ENCODE measurements at places on chromosomes 13 and 19.
A peak's percentile ranks its signal among the peaks of the same experiment; 100 is the strongest.

DNA sequence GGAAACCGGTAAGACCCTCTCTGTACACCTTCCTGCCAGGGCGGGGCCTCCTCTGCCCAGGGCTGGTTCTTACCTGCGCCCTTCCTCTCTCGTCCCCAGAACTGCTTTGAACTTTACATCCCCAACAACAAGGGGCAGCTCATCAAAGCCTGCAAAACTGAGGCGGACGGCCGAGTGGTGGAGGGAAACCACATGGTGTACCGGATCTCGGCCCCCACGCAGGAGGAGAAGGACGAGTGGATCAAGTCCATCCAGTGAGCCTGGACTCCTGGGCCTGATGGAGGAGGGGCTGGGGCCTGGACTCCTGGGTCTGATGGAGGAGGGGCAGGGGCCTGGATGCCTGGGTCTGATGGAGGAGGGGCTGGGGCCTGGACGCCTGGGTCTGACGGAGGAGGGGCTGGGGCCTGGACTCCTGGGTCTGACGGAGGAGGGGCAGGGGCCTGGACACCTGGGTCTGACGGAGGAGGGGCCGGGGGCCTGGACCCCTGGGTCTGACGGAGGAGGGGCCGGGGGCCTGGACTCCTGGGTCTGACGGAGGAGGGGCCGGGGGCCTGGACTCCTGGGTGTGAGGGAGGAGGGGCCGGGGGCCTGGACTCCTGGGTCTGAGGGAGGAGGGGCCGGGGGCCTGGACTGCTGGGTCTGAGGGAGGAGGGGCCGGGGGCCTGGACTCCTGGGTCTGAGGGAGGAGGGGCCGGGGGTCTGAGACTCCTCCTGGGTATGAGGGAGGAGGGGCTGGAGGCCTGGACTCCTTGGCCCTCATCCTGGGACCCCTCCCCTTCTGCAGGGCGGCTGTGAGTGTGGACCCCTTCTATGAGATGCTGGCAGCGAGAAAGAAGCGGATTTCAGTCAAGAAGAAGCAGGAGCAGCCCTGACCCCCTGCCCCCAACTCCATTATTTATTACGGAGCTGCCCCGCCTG lies 9.4 kb downstream of the CYTH2 start:
- no peak for DNase-seq

DNA sequence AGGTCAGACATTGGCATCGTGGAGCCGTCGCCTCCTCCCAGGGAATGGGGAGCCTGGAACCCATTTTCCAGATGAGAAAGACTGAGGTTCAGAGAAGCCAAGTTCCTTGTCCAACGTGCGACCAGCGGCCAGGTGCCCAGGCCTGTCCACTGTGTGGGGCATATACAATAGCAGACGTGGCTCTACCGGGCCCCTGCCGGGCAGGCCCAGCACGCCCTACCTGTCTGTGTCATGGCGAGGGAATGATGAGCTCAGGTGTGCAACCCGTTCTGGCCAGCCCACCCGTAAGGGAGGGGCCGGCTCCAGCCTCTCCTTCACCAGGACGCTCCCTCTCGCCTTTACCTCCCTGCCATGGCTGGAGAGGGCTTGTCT lies 837 bp downstream of the GNA15 start:
- DNase-seq, result no peak

GRCh38 chr13:49620170-49620621 lies 8.1 kb upstream of the ARL11 start:
- DNase-seq, result no peak

GRCh38 chr13:73288596-73288995 lies 229.8 kb downstream of the KLF5 start:
- no peak for DNase-seq

DNA sequence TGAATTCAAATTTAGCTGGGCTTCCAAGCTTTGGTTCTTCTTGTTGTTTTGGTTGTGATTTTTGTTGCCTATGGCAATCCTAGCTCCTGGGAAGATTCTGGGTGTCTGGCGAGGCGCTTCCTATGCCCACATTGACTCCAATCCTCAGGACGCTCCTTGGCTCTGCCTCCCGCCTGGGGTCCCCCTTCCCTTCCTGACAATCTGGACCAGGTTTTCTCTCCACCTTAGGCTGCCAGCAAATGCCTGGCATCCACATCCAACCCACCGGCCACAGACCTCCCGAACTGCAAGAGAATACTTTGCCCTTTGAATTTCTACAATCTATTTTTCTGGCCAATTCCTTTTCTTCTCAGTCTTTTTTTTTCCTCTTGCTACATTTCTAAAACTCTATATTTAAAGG lies 186.9 kb upstream of the UBL3 start:
- no peak for DNase-seq

- DNase-seq, result no peak
These were observed 249.5 kb downstream of the DNAJC15 start for GRCh38 chr13:43272851-43273250.

- DNase-seq, result no peak
These were observed 20.4 kb downstream of the MISP start for GRCh38 chr19:771332-771785.

DNA sequence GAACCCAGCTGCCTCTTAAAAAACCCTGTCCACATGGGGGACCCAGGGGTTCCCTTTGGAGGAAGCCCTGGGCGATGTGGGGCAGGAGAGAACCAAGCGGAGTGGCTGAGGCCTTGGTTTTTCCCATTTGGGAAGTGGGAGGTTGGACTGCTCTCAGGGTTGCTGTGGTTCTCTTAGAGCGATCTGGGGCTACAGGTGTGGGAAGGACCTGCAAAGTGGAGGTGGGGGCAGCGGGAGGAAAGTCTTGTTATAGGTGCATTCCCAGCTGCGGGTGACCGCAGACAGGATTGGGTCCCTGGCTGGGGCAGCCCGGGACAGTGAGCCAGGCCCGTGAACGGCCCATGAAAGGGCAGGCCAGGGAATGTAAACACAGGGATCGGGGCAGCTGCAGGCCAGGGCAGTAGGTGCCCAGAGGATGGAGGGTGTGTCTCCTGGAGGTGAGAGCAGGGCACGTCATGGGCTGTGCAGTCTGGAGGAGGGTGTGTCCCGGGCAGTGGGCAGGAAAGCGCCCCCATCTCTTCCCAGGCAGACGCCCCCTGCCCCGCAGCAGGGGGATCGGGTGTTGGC lies 814 bp downstream of the SLC25A23 start:
- no peak for DNase-seq

- DNase-seq, result no peak
These were observed 180.5 kb upstream of the SLC10A2 start for GRCh38 chr13:103246581-103247200.

DNA sequence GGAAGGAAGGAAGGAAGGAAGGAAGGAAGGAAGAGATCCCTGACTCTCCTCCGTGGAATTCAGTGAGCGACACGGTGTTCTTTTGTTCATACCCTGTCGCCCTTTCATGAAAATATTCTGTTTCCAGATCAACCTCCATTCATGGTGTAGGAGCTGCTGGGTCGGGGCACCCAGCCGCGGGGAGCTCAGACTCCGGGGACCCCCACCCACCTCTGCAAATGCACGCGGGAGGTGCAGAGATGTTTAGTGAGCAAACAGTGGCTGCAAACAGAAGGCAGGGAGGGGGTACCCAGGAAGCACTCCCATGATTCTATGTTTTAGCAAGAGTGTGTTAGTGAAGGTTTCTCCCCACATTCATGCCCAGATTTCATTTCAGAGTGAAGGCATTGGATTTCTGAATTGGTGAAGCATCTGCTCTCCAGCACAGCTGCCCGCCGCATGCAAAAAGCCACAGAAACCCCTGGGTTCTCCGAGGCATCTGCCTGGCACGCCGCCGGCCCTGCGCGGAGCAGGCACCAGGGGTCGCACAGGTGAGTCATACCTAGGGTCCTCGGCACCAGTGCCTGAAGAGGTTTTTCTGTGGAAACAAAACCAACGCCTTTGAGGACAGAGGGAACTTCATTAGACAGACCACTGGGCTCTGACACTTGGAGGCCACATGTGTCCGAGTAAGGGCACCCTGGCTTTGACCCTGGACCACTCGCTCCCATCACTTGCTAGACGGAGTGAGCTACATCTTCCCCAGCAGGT lies 80.6 kb downstream of the ZNF557 start:
- DNase-seq, result no peak

DNA sequence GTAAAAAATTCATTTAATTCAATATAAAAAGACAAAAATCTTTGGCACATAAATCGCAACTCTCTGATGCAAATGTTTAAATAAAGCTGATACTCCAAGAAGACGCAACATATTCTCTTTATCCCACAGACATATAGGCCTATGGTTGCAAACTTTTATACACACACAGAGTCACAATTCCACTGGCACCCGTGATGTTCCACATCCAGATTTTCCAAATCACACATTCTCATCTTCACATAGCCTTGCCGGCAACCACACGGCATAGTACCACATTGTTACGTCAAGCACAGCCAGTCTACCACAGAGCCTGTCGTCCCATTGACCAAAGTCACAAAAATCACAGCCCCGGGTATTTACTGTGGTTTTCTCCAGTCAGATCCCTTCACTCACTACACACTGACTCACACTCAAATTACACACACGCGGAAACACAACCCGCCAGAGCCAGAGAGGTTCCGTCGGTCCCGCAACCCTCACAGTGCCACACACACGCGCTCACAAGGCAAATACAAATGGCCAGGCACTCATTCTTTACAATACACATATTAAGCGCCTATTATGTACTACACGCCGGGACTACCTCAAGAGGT lies 546 bp upstream of the ZNF546 start:
- no peak for DNase-seq

DNA sequence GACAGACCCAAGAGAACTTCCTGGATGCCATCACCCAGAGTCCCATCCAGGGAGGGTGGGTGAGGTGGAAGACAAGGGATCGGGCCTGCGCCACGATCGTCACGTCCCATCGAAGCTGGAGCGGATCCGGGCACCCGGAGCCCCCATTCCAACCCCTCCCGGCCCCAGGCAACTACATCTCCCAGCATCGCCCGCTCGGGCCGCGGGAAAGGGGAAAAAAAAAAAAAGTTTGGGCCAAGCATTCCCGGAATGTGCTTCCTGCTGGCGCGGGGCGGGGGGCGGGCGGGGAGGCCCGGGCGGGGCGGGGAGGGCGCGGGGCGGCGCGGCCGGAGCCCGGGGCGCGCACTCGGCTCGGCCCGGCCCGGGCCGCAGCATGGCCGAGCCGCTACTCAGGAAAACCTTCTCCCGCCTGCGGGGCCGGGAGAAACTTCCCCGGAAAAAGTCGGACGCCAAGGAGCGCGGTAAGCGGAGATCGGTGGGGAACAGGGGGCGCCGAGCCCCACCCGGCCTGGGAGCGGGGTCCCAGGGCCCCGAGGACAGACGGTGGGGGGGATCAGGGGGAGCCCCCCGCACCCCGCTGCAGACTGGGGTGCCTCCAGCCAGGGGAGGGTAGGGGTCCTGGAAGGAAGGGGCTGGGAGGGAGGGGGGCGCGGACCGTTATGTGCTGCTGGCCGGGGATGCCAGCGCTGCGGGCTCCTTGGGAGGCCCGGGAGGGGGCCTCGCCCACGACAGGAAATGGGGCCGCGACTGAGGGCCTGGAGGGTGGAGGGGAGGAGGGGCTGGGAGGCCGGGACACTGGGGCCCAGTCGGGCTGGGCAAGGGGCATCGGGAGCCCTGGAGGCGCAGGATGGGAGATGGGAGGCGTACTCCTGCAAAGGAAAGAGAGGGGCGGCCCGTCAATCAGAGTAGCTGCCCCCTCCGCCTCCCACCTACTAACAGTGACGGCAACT lies at the start of gene SYDE1:
Gene SYDE1 (plus strand): TSS at position 341 of the 950 bp plus-strand sequence. CDS start 33 bp downstream, at position 374.
- no peak for DNase-seq

GRCh38 chr19:35830986-35831385 lies 18.3 kb upstream of the PRODH2 start:
- DNase-seq, result no peak

DNA sequence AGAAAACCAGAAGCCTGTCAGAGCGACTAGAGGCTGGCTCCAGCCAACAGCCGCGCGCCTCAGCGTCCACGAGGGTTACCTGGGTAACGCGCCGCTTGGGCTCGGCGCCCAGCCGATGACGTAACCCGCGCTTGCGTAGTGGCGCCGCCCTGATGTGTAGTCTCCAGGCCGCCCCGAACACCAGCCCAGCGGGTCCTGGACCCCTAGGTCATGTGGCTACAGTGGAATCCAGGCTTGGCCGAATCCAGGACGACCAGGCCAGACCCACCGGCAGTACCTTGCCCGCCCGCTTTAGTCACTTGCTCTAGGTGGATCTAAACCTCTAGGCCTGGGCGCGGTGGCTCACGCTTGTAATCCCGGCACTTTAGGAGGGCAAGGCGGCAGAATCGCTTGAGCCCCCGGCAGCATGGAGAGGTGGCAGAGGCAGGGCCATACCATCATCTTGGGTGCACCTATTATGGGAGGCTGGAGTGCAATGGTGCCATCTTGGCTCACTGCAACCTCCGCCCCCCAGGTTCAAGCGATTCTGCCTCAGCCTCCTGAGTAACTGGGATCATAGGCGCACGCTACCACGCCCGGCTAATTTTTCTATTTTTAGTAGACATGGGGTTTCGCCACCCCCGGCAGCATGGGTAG lies 7.2 kb upstream of the ZNF606 start:
- DNase-seq, result peak; percentile 28

DNA sequence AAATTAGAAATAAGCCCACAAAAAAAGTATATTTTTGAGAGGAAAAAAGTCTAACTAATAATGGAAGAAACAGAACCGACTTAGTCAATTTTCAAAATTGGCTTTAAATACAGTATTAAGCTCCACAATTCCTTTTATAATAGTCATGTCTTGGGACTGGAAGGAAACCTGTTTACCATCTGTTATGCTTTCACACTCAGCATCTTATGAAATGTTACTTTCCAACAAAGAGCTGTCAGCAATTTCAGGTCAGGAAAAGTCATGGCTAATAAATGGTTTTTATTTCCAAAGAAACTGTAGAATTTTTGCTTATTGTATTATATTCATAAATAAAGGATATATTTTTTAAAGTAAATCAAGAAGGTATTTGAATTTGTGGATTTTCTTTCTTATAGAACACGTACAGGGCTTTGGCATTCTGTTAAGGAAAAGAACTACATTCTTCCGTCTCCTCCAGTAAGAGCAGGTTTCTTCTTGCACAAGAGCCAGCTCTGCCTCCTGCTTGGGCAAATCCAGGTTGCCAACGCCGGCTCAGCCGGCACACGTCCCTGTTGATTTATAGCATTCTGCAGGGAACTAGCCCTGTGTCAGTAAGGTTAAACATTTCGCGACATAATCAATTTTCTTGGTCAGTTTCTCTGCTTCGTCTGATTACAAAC lies 52.9 kb upstream of the GPR12 start:
- no peak for DNase-seq

- no peak for DNase-seq
These were observed 138.9 kb upstream of the USP29 start for GRCh38 chr19:56980906-56981305.

DNA sequence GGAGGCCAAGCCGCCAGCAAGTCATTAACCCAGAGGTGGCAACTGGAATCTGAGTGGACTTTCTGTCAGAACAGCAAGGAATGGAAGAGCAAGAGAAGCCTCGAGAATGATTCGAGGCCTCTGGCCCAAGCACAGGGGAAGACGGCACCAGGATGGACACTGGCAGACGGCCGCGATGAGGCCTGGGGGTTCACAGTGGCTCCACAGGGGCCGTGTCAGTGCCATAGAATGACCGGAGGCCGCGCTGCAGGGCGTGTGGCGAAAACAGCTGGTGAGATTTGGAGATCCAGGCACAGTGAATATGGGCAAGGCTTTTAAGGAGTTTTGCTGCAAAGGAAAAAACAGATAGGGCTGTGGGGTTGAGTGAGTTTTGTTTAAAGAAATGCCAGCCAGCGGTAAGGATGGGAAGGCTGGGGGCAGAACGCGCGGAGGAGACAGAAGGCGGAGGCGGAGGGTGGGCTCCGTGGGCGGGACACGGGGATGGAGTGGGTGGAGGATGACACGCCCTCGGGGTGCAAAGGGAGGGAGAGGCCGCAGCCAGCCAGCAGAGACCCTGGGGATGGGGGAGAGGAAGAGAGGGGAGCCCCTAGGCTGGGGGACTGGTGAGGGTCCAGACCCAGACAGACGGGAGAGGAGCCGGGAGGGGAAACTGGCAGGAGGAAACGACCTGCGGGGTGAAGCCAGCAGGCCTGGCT lies 130.5 kb downstream of the RNF17 start:
- DNase-seq, result no peak

- DNase-seq, result no peak
These were observed 24.2 kb downstream of the TEX29 start for GRCh38 chr13:111344471-111345191.

Measured in activated CD8-positive, alpha-beta memory T cell treated with anti-CD3 and anti-CD28 coated beads for 4 hours (primary cell).